ENCODE measurements at places on chromosomes 2 and 18.

GRCh38 chr2:225402210-225402776 is 2.8 kb downstream of the NYAP2 start:
- DNase-seq: no peak

DNA sequence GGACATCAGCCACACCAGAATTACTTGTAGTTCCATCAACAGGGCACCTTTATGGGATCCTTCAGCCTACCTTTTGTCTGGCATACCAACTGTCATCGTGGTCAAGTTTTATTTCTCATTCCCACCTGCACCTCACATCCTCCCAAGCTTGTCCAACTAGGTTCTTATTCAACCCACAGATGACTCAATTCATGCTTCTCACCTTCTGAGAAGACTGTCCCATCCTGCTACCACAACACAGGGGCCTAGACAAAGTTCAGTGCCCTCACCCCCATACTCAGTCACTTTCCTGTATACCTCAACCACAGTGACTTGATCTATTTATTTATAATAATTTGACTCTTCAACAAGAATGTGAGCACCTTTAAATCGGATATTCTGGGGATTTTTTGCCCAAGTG is 114.4 kb upstream of the ACVR1C start:
- no peak for DNase-seq

DNA sequence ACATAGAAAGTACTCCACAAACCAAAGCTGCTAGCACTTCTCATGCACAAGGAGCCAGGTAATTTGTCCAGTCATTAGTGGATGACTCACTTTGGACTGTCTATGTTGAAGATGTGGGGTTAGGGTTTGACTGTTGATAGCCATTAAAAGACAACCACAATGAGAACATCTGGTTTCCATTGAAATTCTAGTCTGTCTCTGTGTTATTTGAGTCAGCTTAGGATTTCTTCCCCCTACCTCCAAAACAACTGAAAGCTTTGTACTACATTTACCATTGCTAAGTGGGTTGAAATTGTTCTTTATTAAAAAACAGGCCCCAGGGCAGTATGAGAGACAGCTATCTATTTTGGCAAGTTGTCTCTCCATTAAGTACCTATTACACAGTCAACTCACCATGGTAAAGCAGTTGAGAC is 50.2 kb upstream of the ANKRD44 start:
- no peak for DNase-seq

DNA sequence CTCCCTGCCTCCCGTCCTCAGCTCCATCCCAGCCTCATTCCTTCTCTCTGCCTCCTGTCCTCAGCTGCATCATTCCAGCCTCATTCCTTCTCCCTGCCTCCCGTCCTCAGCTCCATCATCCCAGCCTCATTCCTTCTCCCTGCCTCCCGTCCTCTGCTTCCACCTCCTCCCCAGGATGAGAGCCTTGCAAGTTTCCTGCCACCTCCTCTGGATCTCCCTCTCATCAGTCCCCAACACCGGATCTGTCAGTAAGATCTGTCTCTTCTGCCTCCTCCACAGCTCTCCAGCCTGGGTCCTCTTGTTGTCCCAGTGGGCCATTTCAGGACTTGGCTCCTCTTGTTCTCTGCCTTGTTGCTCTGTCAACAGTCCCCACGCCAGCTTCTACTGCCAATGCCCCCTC is 130.9 kb downstream of the NDUFA10 start:
- no peak for DNase-seq

DNA sequence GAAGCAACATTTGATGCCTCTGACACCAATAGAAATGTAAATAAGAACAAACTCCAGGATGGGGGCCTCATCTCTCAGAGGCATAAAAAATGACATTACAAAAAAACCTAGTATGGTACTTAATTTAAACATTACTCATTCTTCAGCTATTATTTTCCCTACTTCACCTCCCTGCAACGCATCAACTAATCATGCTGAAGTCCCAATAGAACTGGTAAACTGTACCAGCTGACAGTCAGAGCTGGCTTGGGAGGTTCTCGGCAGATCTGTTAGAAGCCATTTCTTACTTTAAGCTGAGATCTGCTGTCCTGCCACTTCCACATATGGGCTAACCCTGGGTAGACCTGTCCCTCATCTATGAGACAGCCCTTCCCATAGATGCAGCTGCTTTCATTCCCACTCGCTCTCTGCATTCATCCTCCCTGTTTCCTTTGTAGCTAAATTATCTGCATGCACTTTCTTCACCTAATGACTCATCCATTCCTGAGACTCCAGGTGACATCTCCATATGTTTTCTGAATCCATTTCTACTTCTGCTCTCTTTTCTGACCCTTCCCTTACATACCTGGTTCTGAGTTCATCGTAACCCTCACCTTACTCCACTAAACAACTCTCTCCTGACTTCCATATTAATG is 108.1 kb downstream of the AOX1 start:
- DNase-seq: no peak

GRCh38 chr2:171180229-171180930 is 19.7 kb upstream of the TLK1 start:
- no peak for DNase-seq

DNA sequence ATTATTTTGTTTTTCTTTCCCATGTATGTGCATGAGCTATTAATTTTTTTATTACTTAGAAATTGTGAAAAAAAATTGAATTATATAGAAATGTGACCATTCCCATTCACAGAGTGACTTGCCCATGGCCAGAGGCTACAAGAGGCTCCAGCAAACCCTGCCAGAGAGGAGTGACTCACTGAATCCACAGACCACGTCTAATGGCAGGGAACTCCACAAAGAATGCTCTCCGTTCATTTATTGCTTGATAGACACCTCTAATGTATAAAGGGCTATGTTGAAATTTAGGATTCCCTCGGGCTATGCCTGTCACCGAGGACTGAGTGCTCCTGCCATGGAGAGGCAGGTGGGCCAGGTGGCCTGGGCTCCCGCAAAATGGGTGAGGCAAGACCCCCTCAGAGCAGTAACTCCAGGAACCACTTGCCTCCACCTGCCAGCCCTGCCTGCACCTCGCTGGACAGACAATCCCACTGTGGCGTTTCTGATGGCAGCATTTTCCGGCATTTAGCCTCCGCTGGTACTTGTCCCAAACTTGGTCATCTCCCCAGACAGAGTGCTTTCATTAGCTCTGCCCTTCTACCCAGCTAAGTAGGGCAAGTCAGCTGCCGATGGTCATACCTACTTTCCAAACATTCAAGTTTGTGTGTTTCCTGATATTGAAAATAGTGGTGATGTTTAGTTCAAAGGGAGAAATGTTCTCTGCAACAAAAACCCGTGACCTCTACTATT is 200.3 kb downstream of the PRKCE start:
- no peak for DNase-seq

DNA sequence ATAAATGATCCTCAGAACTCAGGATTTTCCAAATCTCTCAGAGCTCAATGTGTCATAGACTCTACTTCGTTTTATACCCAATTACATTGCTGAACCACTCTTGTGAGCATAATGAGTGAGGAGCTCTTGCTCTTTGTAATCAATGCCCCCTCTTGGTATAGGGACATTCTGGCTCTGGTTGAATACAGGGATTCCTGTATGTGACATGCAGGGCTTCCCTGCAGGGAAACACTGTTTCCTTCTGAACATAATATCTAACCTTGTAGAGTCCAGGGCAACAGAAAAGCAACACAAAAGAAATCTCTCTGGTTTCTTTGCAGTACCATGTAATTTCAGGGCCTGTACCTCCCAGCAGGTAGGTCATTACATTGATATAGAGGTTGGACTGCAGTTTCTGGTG is 101.5 kb downstream of the CPS1 start:
- DNase-seq: no peak

GRCh38 chr2:241859017-241859435 is 332 bp upstream of the PDCD1 start:
- DNase-seq: no peak

GRCh38 chr2:207327513-207327912 is 161.8 kb upstream of the KLF7 start:
- DNase-seq: no peak

GRCh38 chr2:241558532-241559322 is at the start of gene BOK:
Gene BOK, plus strand, starts transcription at chr2:241558745. Its CDS starts 739 bp downstream, at chr2:241559484.
- peak; percentile 51 for DNase-seq

GRCh38 chr2:241412144-241412543 is 56.1 kb downstream of the FARP2 start:
- no peak for DNase-seq

GRCh38 chr2:65199891-65200290 is 27.7 kb upstream of the ACTR2 start:
- DNase-seq: no peak

DNA sequence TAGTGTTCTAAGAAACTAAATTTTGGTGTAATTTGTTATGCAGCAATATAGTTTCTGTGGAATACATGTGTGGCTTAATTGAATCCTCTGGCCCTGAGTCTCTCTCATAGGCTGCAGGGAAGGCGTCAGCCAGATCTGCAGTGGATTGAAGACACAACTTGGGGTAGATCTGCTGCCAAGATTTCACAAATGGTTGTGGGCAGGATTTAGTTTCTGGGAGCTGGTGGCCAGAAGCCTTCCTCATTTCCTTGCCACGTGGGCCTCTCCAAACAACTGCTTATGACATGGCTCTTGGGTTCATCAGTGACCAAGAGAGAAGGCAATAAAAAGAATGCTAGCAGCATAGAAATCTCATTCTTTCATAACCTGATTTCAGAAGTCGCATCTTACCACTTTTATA is 28.2 kb downstream of the CCDC102B start:
- DNase-seq: no peak

DNA sequence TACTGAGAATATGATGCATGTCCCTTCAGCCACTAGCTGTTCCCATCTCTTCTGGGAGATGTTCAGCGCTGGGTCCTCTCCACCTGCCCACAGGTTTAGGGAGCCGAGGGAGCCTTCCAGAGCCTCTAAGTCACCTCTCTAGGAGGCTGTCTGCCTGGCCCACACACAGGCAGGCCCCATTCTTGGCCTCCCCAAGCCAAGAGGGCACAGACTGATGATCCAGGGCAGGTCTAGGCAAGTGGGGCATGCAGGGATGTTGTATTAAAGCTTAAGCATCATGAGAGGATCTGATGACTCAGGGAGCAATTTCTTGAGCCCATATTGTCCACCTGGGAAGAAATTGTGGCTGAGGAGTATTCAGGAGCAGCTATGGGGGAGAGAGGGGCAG is 19.9 kb downstream of the TMSB10 start:
- DNase-seq: no peak

DNA sequence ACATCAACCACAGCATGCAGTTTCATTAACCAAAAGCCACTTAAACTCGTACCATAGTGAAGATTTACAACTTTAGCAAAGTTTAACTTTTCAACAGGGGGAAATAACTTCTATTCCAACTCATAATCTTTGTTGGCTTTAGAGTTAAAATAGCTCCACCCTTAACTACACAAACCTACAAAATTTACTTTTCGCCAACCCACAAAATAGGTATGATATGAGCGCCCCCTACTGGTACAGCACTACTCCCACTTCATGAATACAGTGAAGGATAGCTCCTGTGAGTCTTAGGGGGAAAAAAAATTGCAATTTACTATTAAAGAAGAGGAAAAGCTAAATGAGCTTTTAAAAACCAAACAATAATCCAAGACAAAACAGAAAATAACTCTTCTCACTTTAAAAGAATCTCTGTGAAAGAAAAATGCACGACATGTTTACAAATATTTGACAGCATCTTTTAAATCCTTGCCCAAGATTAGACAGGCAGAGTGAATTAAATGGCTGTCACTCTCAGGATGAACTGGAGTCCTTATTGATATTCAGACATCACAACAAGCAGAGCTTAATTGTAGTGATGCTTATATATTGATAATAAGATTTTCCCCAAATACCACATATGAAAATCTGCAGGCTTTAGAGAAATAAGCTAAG is 32.2 kb downstream of the TMEFF2 start:
- DNase-seq: no peak

- DNase-seq: peak; percentile 74
These were observed at the start of gene SCN9A for GRCh38 chr2:166375736-166376487. Gene SCN9A, minus strand, starts transcription at chr2:166375944. Its CDS starts 64,188 bp downstream, at chr2:166311756.

DNA sequence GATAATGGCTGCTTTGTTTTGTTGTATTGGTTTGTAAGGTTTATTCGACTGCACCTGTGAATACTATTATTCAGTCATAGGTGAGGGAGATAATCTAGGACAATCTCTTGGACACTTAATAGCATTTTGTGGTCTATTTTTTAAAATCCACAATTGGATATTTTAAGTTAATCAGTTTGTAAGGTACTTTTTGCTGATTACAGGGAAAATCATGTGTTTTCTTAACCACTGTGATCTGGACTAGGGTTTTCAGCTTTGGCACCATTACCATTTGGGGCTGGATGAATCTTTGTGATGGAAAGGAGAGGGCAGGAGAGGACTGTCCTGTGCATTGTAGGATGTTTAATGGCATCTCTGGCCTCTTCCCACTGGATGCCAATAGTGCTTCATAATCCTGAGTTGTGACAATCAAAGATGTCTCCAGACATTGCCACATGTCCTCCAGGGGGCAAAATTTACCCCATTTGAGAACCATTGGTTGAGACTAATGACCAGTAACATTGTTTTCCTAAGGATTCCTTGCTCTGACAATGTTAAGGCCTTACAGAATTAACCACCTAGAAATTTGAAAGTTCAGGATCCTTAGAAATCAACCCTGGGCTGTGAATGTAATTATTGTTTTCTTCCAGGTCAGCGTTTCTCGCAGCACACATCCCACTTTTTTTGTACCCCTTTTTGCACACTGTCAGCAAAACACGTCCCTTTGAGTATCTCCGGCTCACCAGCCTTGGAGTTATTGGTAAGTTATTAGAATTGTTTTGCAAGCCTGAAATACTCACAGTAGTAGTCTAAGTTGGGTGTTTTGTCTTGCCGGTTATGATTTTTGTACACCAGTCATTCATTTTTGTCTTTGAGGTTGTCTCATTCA is 15.6 kb downstream of the CNOT9 start:
- no peak for DNase-seq

All from left ventricle myocardium inferior (tissue), 1 donor.